ENCODE measurements at places on chromosomes 1 and 21.

DNA sequence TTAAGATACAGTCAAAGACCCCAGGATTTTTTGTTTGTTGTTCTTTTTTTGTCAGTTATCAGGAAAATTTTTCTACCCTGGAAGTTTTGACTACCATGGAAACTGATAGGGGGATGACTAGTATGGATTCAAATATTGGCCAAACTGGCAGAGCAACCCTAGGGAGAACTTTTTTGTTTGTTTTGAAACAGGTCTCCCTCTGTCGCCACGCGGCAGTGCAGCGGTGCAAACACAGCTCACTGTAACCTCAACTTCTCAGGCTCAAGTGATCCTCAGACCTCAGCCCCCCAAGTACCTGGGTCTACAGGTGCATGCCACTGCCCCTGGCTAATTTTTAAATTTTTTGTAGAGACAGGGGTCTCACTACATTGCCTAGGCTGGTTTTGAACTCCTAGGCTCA, 46.6 kb downstream of the TOR3A start:
- no peak for DNase-seq

- DNase-seq = no peak
Measured at GRCh38 chr1:170407581-170407980, 124.4 kb upstream of the GORAB start.

GRCh38 chr1:234571702-234572101, 38.3 kb downstream of the IRF2BP2 start:
- no peak for DNase-seq

GRCh38 chr1:92790081-92790480, 5.2 kb upstream of the EVI5 start:
- DNase-seq = no peak

- DNase-seq = no peak
Measured at GRCh38 chr1:210817385-210818275, 316.3 kb downstream of the KCNH1 start.

GRCh38 chr1:236534151-236534651, 10.4 kb downstream of the LGALS8 start:
- DNase-seq = no peak

DNA sequence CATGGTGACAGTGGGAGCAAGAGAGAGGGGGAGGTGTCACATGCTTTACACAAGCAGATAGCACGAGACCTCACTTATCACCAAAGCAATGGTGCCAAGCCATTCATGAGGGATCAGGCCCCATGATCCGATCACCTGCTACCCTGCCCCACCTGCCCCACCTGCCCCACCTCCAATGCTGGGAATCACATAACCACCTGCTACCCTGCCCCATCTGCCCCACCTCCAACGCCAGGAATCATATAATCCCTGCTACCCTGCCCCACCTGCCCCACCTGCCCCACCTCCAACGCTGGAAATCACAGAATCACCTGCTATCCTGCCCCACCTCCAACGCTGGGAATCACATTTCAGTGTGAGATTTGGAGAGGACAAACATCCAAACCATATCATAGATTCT, 10.6 kb upstream of the AIRE start:
- no peak for DNase-seq

GRCh38 chr1:11289064-11289463, 16.1 kb downstream of the UBIAD1 start:
- no peak for DNase-seq

DNA sequence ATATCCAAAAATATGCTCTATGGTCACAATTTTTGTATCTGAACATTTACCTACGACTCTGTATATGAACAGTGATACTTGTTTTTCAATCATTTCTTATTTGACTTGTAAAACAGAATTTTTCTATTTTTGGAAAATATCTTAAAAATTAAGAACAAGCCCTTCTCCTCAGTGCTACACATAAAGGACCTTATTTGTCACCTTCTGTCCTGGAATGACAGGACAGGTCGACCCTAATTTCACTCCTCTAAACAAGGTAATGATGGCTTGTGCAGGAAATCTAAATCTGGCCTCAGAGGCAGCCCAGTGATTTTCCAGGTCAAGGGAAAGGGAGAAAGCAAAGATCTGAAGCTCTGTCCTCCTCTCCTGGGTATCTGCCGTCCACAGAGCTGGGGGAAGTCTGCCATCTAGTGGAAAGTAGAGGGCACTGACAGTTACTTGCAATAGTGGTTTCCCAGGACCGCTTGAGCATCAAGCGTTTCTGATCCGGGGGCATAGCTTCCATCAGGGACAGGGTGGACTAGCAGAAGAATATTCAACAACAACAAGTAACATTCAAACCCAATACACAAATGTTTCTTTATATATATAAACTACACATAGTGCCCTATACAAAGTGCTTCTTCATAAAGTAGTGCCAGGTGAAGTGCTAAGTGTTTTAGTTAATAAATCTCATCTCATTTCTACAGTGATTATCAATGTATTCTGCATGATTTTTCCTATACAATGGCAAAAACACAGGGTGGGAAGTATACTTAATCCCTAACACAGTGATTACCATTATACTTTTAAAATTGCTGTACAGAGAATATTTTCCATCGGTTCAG, 74.6 kb downstream of the SLC25A24 start:
- DNase-seq = peak; percentile 42

DNA sequence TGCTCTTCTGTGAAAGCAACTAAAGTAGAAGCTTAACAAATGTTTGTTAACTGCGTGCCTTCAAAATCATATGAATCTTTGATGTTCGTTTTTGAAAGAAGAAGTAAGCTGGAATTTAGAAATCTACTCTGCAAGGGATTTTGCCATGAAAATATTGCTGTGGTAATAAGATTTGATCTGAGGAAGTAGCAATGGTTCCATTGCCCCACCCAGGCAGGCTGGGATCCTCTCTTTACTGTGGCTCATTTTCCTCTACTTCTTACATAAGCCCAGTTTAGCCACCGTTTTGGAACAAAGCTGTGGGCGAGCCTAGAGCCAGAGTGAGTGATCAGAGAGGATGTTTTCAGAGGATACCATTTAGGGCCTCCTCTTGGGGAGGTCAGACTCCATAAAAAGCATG, 20.3 kb upstream of the PTGFRN start:
- no peak for DNase-seq

GRCh38 chr1:167708940-167709389, 12.8 kb upstream of the MPZL1 start:
- DNase-seq = no peak

DNA sequence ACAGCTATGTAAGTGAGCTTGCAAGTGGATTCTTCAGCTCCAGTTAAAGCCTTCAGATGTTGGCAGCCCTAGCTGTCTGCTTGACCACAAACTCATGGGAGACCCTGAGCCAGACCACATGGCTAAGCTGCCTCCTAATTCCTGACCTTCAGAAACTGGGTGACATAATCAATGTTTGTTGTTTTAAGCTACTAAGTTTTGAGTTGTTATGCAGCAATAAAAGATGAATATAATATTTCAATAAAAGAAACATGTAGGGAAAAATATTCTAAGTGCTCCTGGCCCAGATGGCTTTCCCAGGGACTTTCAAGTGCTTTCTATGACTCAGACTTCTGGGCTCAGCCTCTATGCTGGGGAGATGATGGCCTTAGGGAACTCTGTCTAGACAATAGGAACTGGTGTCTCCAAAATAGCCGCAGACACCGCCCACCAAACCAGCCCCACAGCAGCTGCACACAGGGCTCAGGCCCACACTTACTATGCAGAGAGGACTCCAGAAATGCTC, 20.3 kb upstream of the AZIN2 start:
- DNase-seq = no peak

DNA sequence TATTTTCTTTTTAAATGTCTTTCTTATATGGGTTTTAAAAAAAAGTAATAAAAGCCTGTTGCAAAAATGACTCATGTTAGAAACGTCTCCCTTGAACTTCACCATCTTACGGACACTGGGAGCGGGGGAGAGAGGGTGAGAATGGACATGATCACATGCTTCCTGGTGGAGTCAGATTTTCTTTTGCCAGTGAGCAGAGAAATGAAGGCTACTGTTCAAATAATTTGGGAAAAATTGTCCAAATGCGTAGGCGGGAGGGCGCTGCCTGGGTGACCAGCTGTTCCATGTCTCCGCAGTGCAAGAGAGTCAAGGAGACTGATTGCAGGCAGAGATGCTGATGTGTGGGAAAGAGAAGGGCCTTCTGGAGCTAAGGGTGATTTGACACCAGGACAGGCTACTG, 23.1 kb downstream of the EIF2D start:
- DNase-seq = no peak

GRCh38 chr21:38768471-38769063, 37.2 kb upstream of the ETS2 start:
- no peak for DNase-seq

DNA sequence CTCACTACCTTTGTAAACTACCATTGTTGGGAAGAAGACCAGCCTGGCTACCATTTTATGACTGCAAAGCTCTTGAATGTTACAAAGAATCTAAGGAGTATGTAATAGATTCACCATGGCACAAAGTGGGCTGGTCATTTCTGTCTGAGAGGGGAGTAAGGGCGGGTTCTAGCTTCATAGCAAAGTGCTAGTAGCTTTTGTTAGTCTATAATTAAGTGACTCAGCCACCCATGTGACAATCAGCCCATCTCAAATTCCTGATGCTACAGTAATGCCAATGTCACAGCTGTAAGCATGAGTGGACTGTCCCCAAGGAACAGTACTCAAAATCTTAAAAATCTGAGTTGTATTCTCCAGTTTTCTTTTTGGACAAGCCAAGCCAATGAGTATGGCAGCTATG, 15.4 kb upstream of the OTUD3 start:
- no peak for DNase-seq

DNA sequence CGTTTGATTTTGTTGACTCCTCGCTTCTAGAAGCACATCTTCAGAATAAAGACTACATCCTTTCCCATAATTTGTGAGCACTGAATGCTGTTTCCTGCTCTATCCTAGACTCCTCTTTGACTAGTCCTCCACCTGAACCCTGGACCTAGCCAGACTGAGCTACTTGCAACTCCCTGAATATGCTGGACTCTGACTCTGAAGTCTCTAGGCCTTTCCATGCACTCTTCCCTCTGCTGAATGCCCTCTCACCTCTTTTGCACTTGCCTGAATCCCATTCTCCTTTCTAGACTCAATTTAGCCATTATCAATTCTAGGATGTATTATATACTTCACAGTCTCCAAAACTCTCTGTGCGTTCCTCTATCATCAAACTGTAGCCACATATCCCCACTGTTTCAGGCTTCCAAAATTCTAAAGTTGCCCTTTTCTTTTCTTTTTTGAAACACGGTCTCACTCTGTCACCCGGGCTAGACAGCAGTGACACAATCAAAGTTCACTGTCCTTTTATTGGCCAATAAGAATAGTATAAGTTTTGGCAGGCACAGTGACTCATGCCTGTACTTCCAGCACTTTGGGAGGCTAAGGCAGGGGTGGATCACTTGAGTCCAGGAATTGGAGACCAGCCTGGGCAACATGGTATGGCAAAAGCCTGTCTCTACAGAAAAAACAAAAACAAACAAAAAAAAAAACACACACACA, 127.0 kb downstream of the LTN1 start:
- DNase-seq = no peak

DNA sequence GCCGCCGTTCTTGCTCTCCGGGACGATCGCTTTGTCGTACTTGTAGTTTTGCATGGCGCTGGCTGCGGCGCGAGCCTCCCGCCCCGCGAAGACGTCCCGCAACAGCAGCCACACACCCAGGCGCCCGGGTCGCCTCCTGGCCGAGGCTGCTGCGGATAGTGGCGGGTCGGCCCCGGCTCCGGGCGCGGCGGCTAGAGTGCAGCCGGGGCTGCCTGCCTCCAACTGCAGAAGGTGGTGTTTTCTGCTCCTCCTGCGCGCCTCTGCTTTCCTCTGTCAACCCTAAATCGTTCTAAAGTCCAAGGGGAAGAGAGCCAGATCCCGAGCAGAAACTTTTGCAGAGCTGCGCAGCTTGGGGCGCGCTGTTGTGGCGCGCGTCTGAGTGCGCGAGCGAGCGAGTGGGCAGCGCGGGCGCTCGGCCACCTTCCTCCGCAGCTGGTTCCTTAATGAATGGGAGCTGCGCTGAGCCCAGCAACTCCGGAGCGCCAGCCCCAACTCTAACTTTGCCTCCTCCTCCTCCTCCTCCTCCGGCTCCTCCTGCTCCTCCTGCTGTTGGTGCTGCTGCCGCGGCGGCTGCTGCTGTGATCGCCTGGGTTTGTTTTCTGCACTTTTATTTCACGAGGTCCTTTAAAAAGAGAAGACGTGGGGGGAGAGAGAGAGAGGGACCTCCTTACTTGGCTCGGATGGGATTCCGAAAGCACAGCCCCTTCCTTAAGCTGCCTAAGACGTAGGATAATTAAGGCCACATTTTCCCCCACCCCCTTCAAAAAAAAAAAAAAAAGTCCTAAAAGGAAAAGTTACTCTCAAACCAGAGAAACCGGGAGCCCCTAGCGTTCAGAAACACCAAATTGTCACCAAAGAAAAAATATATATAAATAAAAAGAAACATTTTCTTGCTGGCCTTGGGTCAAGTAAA, at the start of gene PLPP3:
Gene PLPP3, minus strand, starts transcription at position 601 of the 913 bp plus-strand sequence. Its CDS starts 547 bp downstream, at position 54.
- DNase-seq = no peak

DNA sequence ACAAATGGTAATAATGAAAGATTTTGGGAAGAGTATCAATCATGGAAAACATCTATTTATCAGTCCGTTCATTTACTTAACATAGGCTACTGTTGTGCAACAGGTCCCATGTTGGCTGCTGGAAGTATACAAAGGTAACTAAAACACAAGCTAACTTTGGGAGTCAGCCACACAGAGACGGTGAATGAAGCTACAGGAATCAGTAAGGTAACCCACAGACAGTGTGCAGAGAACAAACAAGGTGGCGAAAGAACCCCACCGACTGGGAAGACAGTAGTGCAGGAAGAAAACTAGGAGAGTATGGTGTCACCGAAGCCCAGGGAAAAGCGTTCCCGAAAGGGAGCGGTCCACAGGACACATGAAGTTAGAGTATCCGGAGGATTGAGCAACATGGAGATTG, 342.3 kb downstream of the SMYD3 start:
- no peak for DNase-seq

DNA sequence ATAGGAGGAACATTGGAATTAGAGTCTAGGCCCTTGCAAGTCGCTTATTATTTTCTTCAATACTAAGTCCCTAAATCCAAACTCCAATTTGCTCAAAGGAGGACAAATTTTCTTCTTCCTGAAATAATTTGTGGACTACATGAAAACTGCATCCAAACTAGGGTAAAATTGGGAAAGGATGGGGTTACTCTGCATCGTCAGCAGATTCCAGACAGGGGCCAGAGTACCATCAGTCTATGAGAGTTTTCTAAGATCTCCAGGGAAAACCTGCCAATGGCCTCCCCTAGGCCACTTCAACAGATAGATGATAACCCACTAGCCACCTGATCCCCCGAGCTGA, 508 bp downstream of the HEYL start:
- no peak for DNase-seq

- DNase-seq = no peak
Measured at GRCh38 chr1:231720652-231721325, 94.2 kb downstream of the DISC1 start.

GRCh38 chr1:65844821-65845534, 52.3 kb downstream of the PDE4B start:
- no peak for DNase-seq

DNA sequence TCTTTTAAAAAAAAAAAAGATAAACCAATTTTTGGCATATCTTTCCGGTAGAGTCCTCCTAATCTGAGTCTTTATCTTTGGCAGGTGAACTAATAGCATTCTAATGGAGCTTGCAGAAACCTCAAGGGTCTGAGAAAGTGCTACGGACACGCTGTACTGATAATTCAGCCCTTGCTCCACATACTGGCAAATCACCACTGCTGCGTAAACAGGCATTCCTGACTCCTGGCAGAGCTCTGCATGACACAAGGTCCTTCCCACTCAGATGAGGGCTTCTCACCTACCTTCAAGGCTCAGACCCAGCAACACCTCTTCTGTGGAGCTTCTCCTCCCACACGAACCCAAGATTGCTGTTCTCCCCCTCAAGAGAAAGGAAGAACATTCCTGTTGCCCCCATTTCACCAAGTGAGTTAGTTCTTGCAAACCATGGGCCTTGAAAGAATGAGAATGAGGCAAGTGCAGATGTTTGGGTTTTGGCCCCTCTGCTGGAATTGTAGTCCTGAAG, 48.0 kb downstream of the LYST start:
- DNase-seq = no peak
